Fibroblast of skin of right biceps (primary cell): ENCODE measurements at places on chromosomes 6 and 20.

DNA sequence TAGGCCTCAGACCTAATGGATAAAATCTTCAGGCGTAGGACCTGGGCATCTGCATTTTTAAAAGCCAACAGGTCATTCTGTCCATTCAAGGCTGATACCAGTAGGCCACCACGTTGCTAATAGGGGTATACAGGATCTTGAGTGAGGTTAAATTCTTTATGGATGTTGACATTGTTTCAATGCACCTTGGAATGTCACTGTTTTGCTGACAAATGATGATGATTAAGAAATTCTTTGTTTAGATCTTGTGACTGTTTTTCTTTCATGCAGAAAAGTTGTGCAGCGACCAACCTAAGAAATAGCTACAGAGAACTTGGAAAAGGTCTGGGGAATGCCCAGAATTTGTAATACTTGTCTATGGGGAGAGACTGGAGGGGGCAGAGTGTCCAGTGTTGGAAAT, 101.1 kb upstream of the CLDN20 start:
- no peak for DNase-seq

DNA sequence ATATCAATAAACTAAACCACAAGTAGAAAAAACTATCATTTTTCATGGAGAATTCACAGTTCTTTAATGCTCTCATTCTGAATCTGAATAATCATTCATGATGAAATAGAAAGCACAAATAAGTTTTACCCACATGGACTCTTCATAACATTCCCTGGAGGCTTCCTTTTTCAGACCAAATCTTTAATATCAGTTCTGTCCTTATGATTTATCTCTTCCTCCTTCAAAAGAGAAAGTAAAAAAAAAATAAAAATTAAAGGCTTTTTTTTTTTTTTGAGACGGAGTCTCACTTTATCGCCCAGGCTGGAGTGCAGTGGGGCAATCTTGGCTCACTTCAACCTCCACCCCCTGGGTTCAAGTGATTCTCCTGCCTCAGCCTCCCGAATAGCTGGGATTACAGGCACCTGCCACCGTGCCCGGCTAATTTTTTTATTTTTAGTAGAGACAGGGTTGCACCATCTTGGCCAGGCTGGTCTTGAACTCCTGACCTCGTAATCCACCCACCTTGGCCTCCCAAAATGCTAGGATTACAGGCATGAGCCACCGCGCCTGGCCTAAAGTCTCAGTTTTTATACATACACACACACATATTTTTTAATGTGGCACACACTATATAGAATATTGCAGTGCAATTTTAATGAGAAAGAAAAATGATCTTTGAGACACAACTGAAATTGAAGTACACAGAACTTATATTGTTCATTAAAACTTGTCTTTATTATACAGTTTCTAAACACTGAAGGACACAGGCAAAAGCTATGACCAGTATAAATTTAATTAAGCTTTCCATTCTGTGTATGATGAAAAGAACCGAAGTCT, 31.9 kb upstream of the ZNF217 start:
- DNase-seq = no peak

GRCh38 chr20:8428988-8429387, 296.9 kb downstream of the PLCB1 start:
- no peak for DNase-seq

DNA sequence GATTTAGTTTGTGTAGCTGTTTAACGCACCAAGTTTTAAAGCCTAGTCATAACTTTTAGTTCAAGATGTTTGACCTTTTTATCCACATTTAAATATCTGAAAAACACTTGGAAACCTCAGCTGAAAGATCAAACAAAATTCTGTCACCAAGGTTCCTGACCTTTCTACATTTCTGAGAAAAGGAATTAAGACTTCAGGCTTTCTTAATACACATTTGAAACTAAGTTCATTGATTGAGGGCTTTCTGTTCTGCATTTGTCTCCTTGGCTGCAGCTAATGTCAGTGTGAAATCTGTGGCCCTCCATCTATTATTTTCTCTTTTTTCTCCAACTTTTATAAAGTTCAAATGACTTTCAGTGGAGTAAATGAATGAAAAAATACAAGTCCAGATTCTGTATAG, 22.7 kb upstream of the FBXL4 start:
- no peak for DNase-seq

DNA sequence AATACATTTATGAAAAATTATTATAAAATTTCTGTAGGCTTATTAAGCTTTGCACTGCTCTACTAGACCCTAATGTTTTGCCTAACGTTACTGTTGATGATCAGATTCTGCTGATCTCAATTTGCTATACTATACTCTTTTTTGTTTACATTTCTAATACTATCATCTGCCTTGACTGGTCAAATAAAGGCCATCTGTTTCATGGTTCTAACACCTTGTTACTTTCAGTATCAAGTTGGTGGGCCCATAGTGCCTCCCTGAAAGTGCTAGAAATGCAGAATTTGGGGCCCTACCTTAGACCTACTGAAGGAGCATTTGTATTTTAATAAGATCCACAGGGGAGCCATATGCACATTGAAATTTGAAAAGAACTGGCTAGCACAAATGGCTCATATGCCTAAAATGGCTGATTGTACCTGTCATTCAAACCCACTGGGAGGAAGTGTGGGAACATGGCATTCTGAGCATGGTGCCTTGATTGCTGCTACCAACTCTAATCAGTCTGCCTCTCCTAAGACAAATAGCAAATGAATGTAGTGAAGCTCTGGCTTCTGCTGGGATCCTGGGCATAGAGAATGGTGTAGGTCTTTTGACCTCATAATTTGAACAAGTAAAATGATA, 199.1 kb upstream of the BTBD3 start:
- no peak for DNase-seq

DNA sequence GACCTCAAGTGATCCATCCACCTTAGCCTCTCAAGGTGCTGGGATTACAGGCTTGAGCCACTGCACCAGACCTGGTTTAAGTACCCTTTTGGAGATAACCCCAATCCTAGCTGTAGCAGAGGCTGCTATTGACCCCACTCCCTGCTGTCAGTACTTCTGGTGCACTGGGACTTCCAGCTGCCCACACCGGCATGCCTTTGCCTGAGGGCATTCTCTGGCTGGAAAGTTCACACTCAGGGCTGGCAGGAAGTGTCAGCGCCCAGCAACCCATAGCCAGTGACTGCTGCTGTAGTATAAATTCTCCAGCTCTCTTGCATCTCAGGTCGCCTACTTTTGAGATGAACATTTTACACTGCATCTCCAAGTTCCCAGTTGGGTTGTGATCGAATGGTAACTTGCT, 75.3 kb downstream of the UTRN start:
- no peak for DNase-seq

- DNase-seq = peak; percentile 75
Observed at GRCh38 chr20:36585410-36586125, 12.2 kb downstream of the TGIF2 start.

DNA sequence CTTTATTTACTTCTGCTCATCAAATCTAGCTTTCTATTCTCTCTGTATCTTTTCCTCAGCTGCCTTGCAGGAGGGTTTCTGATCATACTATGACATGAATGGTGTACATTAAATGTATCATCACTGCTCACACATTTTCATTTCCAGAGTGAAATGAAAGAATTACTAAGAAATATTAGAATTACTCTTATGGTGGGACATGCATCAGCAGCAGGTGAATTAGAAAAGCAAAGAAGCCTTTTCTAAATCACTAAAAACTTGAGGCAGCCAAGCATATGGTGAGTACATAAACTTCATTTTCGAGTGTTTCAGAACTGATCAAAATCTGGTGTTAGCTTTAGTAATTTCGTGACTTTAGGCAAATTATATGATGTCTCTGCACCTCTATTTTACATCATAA, 23.6 kb downstream of the IL17A start:
- no peak for DNase-seq

DNA sequence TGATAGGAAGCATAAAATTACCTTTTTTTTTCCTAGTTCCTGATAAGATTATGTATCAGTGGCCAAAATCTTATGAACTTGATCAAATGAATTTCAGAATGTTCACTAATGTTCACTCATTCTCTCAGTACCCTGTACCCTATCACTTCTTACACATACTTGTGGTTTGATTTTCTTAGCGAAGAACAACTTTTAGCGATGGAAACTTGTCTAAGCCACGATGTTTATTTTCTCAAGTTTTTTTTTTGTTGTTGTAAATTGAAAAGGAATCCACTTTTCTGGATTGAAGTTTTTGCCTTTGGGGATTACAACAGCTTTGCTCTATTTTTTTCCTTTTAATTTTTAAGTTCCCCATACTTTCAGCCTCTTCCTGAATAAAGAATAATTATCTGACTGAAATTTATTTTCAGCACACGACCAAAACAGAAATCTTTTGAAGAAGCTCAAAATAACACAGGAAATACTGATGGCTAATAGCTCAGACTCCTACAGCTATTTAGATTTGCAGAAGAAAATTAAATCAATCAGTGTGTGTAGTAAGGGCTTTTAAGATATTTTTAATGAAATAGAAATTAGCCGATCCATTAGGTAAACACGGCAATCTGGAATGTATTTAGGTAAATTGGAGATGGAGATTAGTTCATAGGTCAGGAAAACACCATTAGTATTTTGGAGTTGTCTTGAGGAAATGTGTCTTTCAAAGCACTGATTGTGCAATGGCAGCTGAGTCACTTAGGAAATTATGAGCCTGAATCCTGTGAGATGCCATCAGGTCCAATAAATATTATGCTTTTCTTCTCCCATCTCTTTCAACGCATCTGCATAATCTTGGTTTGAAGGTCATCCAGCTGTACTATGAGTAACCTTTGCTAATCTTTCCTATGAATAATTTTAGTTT, 217.5 kb downstream of the GJA1 start:
- peak; percentile 86 for DNase-seq

GRCh38 chr20:58075586-58076345, 152.7 kb downstream of the ANKRD60 start:
- DNase-seq = no peak

GRCh38 chr6:154039231-154039842, at the start of gene OPRM1:
Gene OPRM1 (plus strand): TSS chr6:154039240. CDS start chr6:154039545, 305 bp downstream.
- DNase-seq = peak; percentile 31
